ENCODE measurements at places on chromosomes 7 and 10.

GRCh38 chr7:31051598-31052486 is at the start of gene ADCYAP1R1:
ADCYAP1R1 (plus strand) TSS chr7:31052308; CDS start chr7:31063265, 10,957 bp downstream.
- H3K36me3 ChIP-seq, result no peaks in the 10 kb centered on the region
- H3K27ac ChIP-seq, result no peak within 1 kb of the TSS
- H3K4me3 ChIP-seq, result no peak within 1 kb of the TSS
- H3K4me1 ChIP-seq, result peaks cover 2% of the 10 kb centered on the region
- no peak for DNase-seq

- H3K4me1 ChIP-seq, result no peaks in the 10 kb centered on the region
- H3K27ac ChIP-seq, result no peak overlapping the region
- no peaks in the 10 kb centered on the region for H3K36me3 ChIP-seq
- H3K27me3 ChIP-seq, result no peaks in the 10 kb centered on the region
- H3K4me3 ChIP-seq, result no peak overlapping the region
Observed at GRCh38 chr7:83837683-83838082, 188.7 kb upstream of the SEMA3E start.

GRCh38 chr7:157389951-157390730 is 53.3 kb downstream of the DNAJB6 start:
- peak overlapping the region; percentile 58 for H3K4me3 ChIP-seq
- DNase-seq, result no peak
- H3K36me3 ChIP-seq, result peaks cover 1% of the 10 kb centered on the region
- H3K27ac ChIP-seq, result peak overlapping the region; percentile 36
- H3K4me1 ChIP-seq, result peaks cover 55% of the 10 kb centered on the region

DNA sequence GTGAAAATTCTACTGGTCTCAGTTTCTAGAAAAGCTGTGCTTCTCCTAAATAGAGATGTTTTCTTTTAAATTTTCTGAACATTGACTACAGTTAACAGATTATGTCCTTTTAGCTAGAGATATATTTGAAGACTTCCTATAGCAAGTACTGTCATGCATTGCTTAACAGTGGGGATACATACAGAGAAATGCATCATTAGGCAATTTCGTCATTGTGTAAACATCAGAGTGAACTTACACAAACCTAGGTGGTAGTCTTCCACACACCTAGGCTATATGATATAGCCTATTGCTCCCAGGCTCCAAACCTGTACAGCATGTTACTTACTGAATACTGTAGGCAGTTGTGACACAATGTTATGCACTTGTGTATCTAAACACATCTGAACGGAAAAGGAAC is 28.5 kb downstream of the PIK3CG start:
- DNase-seq, result no peak
- no peak overlapping the region for H3K27ac ChIP-seq
- H3K27me3 ChIP-seq, result no peaks in the 10 kb centered on the region
- H3K36me3 ChIP-seq, result peaks cover 93% of the 10 kb centered on the region

GRCh38 chr7:141227454-141227853 is 153.6 kb downstream of the TMEM178B start:
- no peaks in the 10 kb centered on the region for H3K36me3 ChIP-seq
- no peak overlapping the region for H3K27ac ChIP-seq
- no peak for DNase-seq
- H3K4me3 ChIP-seq, result no peak overlapping the region
- H3K4me1 ChIP-seq, result no peaks in the 10 kb centered on the region

GRCh38 chr7:116315293-116315692 is 105.0 kb downstream of the TES start:
- H3K36me3 ChIP-seq, result no peaks in the 10 kb centered on the region
- no peak overlapping the region for H3K27ac ChIP-seq
- no peak for DNase-seq
- no peak overlapping the region for H3K4me3 ChIP-seq

DNA sequence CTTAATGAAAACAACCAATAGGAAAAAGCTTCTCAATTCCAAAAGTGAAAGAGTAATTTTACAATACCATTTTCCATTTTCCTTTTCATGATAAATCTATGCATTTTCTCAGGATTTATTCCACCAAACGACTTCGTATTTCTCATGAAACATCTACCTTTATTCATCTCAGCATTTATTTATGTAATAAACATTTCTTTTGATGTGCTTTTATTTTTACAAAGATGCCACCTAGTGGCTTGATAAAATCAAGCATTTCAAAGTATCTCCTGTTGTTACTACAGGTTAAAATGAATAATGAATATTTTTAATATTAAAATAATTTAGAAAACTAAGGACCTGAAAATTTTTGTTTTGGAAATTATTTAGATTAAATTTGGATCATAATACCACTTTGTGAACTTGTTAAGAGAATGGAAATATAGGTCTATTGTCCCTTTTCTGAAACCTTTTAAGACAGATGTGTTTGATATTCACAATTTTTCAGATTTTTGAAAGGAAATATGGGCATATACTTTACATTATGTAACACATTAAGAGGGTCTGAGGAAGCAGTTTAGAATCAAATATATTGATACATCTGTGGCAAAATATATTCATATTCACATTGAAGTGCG is 2.7 kb upstream of the IQUB start:
- H3K36me3 ChIP-seq, result no peaks in the 10 kb centered on the region
- no peak for DNase-seq
- H3K27ac ChIP-seq, result no peak overlapping the region
- H3K4me3 ChIP-seq, result no peak overlapping the region
